ENCODE measurements at places on chromosomes 2 and 18. TPM values are rescaled to one million over a fixed set of nuclear protein-coding genes. Genes with fewer than 3 reads are reported as not detected.

The NT5C1B gene
- total RNA-seq: not detected

The IL1F10 gene
- total RNA-seq: not detected

GRCh38 chr2:15610430-15610952 is 18.8 kb downstream of the DDX1 start:
- no peaks in the 10 kb centered on the region for H3K4me1 ChIP-seq
- peaks cover 42% of the 10 kb centered on the region for H3K36me3 ChIP-seq

GRCh38 chr2:97693476-97693875 is 19.9 kb upstream of the ZAP70 start:
- H3K4me1 ChIP-seq: no peaks in the 10 kb centered on the region
- no peak overlapping the region for H3K4me3 ChIP-seq
- H3K36me3 ChIP-seq: no peaks in the 10 kb centered on the region
- DNase-seq: no peak
- H3K27me3 ChIP-seq: no peaks in the 10 kb centered on the region

GRCh38 chr2:240817496-240818292 is 2.3 kb downstream of the KIF1A start:
- peaks cover 23% of the 10 kb centered on the region for H3K4me1 ChIP-seq
- no peak for DNase-seq
- no peaks in the 10 kb centered on the region for H3K36me3 ChIP-seq
- no peak overlapping the region for H3K27ac ChIP-seq

DNA sequence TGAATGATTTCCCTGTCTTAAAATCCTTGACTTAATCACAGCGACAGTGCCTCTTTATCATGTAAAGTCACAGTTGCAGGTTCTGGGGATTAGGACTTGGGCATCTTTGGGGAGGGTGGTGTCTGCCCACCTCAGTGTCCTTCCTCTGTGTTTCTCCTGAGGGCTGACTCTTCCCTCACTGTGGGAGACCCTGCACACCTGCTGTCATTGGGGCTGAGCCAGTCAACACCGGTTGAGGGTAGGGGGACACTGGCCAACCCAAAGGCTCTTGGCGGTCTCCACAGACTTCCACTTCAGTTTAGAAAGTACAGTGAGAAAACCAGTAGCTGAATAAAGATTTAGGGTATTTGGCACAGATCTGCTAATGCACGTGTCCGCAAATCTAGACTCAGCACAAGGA is 36.9 kb downstream of the AGAP1 start:
- no peaks in the 10 kb centered on the region for H3K27me3 ChIP-seq
- DNase-seq: no peak
- H3K4me1 ChIP-seq: peaks cover 4% of the 10 kb centered on the region
- no peaks in the 10 kb centered on the region for H3K36me3 ChIP-seq
- H3K27ac ChIP-seq: no peak overlapping the region

DNA sequence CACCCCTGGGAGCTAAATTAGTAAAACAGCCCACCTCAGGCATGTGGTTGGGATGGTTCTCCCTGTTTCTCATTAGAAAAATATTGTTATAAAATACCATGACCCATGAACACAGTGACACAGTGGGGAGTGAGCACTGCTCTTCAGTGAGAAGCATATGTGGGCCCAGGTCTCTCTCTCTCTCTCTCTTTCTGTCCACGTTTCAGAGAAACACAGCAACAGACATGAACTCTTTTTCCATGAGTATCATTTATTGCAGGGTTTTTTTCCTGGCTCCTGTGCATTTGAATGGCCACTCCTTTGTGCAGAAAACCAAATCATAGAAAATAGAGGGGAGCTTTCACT is 41.2 kb downstream of the CYRIA start:
- DNase-seq: no peak
- no peaks in the 10 kb centered on the region for H3K36me3 ChIP-seq
- no peaks in the 10 kb centered on the region for H3K4me1 ChIP-seq
- no peak overlapping the region for H3K27ac ChIP-seq
- H3K27me3 ChIP-seq: no peaks in the 10 kb centered on the region
